ENCODE measurements at places on chromosomes 3 and 15.

- peak overlapping the region; percentile 39 for H3K27ac ChIP-seq
- no peaks in the 10 kb centered on the region for H3K36me3 ChIP-seq
- no peaks in the 10 kb centered on the region for H3K4me1 ChIP-seq
- DNase-seq: no peak
- H3K27me3 ChIP-seq: no peaks in the 10 kb centered on the region
- no peak overlapping the region for H3K4me3 ChIP-seq
Observed at GRCh38 chr3:56789076-56789475, 12.7 kb downstream of the ARHGEF3 start.

GRCh38 chr3:30288830-30289229 lies 317.6 kb upstream of the TGFBR2 start:
- no peak for DNase-seq
- H3K27me3 ChIP-seq: no peaks in the 10 kb centered on the region
- no peaks in the 10 kb centered on the region for H3K4me1 ChIP-seq
- H3K36me3 ChIP-seq: no peaks in the 10 kb centered on the region

DNA sequence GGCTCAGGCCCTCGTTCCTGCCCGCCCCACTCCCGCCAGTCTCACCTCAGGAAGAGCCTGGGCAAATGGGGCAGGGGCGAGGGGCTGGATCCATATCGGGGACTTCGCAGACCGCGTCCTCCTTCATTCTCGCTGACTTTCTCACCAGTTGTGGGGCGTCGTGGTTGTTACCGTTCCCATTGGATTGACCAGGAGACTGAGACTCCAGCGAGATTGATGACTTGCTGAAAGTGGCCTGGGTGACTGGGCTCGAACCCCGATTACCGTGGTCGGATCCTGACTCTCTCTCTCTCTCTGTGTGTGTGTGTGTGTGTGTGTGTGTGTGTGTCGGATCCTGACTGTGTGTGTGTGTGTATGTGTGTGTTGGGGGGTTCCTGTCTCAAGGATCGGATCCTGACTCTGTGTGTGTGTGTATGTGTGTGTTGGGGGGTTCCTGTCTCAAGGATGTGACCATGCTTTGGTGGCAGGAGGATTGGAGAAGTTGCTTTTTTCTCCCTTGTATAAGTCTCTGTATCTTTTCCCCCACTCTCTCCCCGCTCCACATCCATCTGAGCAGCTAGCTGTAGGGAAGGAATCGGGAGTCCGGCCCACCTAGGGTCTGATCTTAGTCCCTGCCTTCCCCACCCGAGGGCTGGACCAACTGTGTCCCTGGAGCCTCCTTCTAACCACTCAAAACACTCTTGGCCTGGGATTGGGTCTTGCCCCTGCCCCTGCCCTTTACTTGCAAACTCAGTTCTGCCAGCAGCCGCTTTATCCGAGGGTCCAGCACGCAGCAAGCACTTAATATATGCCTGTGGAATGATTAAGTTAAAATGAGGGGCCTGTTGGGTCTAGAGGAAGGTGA lies 603 bp downstream of the PLEKHO2 start:
- peaks cover 13% of the 10 kb centered on the region for H3K4me1 ChIP-seq
- DNase-seq: no peak
- H3K4me3 ChIP-seq: peak overlapping the region; percentile 87
- H3K27me3 ChIP-seq: no peaks in the 10 kb centered on the region
- no peaks in the 10 kb centered on the region for H3K36me3 ChIP-seq

- H3K27ac ChIP-seq: no peak overlapping the region
- H3K4me1 ChIP-seq: no peaks in the 10 kb centered on the region
- H3K36me3 ChIP-seq: no peaks in the 10 kb centered on the region
- no peaks in the 10 kb centered on the region for H3K27me3 ChIP-seq
Observed at GRCh38 chr3:158835631-158836030, 33.8 kb downstream of the MFSD1 start.

DNA sequence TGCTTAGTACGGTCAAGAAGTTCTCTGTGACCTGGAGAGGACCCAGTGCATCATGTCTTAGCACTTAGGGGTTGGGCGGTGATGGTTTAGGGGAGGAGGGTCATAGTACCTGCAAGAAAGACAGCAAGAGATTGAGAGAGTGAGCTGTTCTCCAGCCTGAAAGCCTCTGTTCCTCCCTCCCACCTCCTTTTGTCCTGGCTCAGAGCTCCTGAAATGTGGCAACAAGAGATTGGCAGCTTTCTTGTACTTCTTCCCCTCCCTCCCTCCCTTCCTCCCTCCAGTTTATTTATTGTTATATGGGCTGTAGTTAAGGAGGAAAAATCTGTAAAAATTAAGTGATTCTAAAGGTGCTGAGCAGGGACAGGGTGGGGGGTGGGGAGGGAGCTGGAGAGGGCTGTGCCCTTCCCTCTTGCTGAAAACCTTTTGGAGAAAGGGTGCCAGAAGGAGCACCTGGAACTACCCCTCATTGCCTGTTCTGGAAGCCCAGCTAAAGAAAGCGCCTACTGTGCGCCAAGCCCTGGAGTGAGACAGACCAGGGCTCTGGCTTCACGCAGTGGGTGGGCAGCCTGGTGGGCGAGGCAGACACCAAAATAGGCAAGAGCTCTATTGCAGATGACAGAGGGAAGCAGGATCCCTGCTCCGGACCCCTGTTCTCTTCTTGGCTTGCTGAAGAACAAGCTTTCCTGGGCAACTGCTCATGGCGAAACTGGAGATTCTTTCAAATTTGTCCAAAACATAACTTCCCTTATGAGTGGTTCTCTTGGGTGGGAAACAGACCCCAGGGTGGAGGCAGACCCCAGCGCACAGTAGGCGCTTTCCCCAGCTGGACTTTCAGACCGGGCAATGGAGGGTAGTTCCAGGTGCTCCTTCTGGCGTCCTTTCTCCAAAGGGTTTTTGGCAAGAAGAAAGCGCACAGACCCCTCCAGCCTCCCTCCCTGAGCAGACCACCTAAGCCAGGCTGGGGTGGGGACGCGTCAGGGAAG lies 35.6 kb downstream of the LINGO1 start:
- no peaks in the 10 kb centered on the region for H3K27me3 ChIP-seq
- no peaks in the 10 kb centered on the region for H3K4me1 ChIP-seq
- H3K27ac ChIP-seq: no peak overlapping the region
- H3K4me3 ChIP-seq: no peak overlapping the region
- DNase-seq: no peak
- H3K36me3 ChIP-seq: no peaks in the 10 kb centered on the region

- DNase-seq: peak; percentile 26
- H3K36me3 ChIP-seq: no peaks in the 10 kb centered on the region
- no peaks in the 10 kb centered on the region for H3K27me3 ChIP-seq
- no peak overlapping the region for H3K4me3 ChIP-seq
- no peak overlapping the region for H3K27ac ChIP-seq
Observed at GRCh38 chr3:45029661-45030060, 3.6 kb downstream of the CLEC3B start.

- DNase-seq: no peak
- no peaks in the 10 kb centered on the region for H3K4me1 ChIP-seq
- H3K27me3 ChIP-seq: no peaks in the 10 kb centered on the region
- H3K4me3 ChIP-seq: no peak overlapping the region
Observed at GRCh38 chr3:192229866-192230265, 497.5 kb downstream of the FGF12 start.

DNA sequence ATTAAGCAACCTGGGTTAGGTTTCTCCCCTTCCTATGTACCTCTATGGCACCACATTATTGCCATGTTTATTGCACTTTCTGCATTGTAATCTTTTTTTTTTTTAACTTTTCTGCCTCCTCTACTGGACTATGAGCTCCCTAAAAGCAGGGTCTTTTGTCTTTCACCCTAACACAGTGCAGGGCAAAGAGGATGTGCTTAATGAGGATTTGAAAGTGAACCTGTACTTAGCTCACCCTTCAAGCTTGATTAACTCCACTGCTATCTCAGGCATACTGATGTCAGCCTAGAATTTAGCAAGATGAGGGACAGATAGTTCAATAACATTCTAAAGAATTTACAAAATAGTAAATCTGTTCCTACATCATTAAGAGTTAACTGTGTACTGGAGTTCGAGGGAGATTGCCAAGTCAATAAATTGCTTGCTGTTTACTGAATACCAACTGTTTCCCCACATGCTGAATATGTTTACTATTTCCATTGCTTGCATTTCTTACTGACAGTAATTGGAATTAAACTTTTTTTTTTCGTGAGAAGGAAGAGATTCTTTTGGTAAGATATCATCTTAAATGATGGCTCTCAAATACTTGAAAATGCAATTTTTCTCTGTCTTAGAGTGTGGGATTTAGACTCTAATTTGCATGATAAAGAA lies 15.7 kb upstream of the PPARG start:
- no peak for DNase-seq
- H3K36me3 ChIP-seq: no peaks in the 10 kb centered on the region
- H3K27ac ChIP-seq: no peak overlapping the region
- no peaks in the 10 kb centered on the region for H3K27me3 ChIP-seq
- H3K4me1 ChIP-seq: no peaks in the 10 kb centered on the region

GRCh38 chr3:24368605-24369004 lies 126.0 kb downstream of the THRB start:
- H3K27me3 ChIP-seq: no peaks in the 10 kb centered on the region
- no peak overlapping the region for H3K4me3 ChIP-seq
- DNase-seq: no peak
- H3K36me3 ChIP-seq: no peaks in the 10 kb centered on the region

- H3K27ac ChIP-seq: no peak overlapping the region
- no peaks in the 10 kb centered on the region for H3K36me3 ChIP-seq
- no peaks in the 10 kb centered on the region for H3K27me3 ChIP-seq
- no peaks in the 10 kb centered on the region for H3K4me1 ChIP-seq
- no peak for DNase-seq
- H3K4me3 ChIP-seq: no peak overlapping the region
Observed at GRCh38 chr15:52695154-52695553, 16.0 kb upstream of the ATOSA start.

- no peaks in the 10 kb centered on the region for H3K4me1 ChIP-seq
- H3K4me3 ChIP-seq: no peak overlapping the region
- H3K27me3 ChIP-seq: no peaks in the 10 kb centered on the region
- H3K27ac ChIP-seq: no peak overlapping the region
Observed at GRCh38 chr15:53351373-53351772, 408.1 kb downstream of the WDR72 start.

Data from uterus (tissue), 4 donors.